ENCODE measurements at places on chromosomes 11 and 22. TPM values are rescaled to one million over a fixed set of nuclear protein-coding genes. Genes with fewer than 3 reads are reported as not detected.

OR8D2 gene
- total RNA-seq, result not detected

GRCh38 chr11:116822575-116822974 is 529 bp downstream of the APOA4 start:
- H3K4me3 ChIP-seq, result no peak overlapping the region
- H3K27ac ChIP-seq, result no peak overlapping the region
- DNase-seq, result no peak

- H3K27ac ChIP-seq, result no peak overlapping the region
- no peak for DNase-seq
- no peak overlapping the region for H3K4me3 ChIP-seq
- no peaks in the 10 kb centered on the region for H3K27me3 ChIP-seq
- no peaks in the 10 kb centered on the region for H3K36me3 ChIP-seq
Measured at GRCh38 chr11:113615098-113615497, 91.0 kb downstream of the TMPRSS5 start.

- DNase-seq, result peak; percentile 95
- H3K27ac ChIP-seq, result peak overlapping the region; percentile 89
- H3K4me1 ChIP-seq, result peaks cover 10% of the 10 kb centered on the region
- no peaks in the 10 kb centered on the region for H3K27me3 ChIP-seq
- no peaks in the 10 kb centered on the region for H3K36me3 ChIP-seq
- H3K4me3 ChIP-seq, result no peak overlapping the region
Measured at GRCh38 chr22:21837248-21837979, 30.0 kb downstream of the MAPK1 start.

DNA sequence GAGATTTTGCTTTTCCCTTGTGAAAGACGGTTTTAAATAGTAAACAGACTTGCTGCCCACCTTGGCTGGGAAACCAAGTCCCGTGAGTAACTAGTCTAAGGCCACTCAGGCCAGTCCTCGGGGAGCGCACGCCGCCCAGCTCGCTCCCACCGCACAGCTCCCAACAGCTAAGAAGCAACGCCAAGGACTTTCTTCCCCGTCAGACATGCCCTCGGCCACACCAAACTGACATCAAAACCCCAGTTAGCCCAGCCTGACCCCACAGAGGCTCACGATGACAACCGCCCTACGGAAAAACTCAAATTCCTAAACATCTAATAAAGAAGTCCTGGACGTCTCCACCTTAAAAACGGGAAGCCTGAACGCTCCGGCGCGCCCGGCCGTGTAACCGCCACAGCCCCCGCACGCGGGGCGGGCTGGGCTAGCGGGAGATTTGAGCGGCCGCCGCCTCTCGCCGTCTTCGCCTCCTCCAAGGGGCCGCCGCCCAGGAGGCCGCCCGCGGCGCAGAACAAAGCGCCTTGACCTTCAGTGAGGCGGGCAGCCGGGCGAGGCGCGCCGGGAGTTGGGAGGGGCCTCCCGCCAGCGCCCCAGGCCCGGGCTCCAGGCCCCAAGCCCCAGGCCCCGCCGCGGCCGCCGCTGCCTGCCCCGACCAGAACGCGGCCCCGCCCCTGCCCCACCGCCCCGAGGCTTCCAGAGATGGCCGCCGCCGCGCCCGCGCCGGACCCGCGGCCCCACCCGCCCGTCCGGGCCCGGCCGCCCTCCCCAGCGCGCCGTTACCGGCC is 486 bp downstream of the NAP1L4 start:
- peak overlapping the region; percentile 92 for H3K4me3 ChIP-seq
- peak overlapping the region; percentile 75 for H3K27ac ChIP-seq
- DNase-seq, result peak; percentile 34
- no peaks in the 10 kb centered on the region for H3K36me3 ChIP-seq
- H3K4me1 ChIP-seq, result no peaks in the 10 kb centered on the region

GRCh38 chr11:73173755-73174494 is 31.8 kb upstream of the FCHSD2 start:
- H3K27ac ChIP-seq, result no peak overlapping the region
- no peak overlapping the region for H3K4me3 ChIP-seq
- H3K27me3 ChIP-seq, result no peaks in the 10 kb centered on the region
- H3K36me3 ChIP-seq, result no peaks in the 10 kb centered on the region

GRCh38 chr11:117806846-117807245 is 9.8 kb upstream of the DSCAML1 start:
- H3K36me3 ChIP-seq, result no peaks in the 10 kb centered on the region
- no peak overlapping the region for H3K4me3 ChIP-seq
- peaks cover 4% of the 10 kb centered on the region for H3K27me3 ChIP-seq
- no peaks in the 10 kb centered on the region for H3K4me1 ChIP-seq

- H3K27me3 ChIP-seq, result no peaks in the 10 kb centered on the region
- H3K36me3 ChIP-seq, result no peaks in the 10 kb centered on the region
- H3K4me3 ChIP-seq, result no peak within 1 kb of the TSS
- H3K4me1 ChIP-seq, result no peaks in the 10 kb centered on the region
- H3K27ac ChIP-seq, result no peak within 1 kb of the TSS
- no peak for DNase-seq
Measured at GRCh38 chr11:120137611-120138521, at the start of gene TRIM29. Gene TRIM29 (minus strand): TSS chr11:120138113. CDS start chr11:120138031, 82 bp downstream.

- no peaks in the 10 kb centered on the region for H3K36me3 ChIP-seq
- H3K27ac ChIP-seq, result no peak overlapping the region
- no peaks in the 10 kb centered on the region for H3K4me1 ChIP-seq
- DNase-seq, result no peak
- no peaks in the 10 kb centered on the region for H3K27me3 ChIP-seq
Measured at GRCh38 chr22:47115921-47116320, 353.5 kb downstream of the TBC1D22A start.

CARNS1 gene
- under 0.01 TPM for total RNA-seq

GRCh38 chr11:65444314-65445051 is 21.9 kb downstream of the NEAT1 start:
- H3K27ac ChIP-seq, result peak overlapping the region; percentile 63
- no peak overlapping the region for H3K4me3 ChIP-seq
- no peak for DNase-seq
- H3K36me3 ChIP-seq, result peaks cover 34% of the 10 kb centered on the region
- H3K4me1 ChIP-seq, result peaks cover 14% of the 10 kb centered on the region
- H3K27me3 ChIP-seq, result no peaks in the 10 kb centered on the region

GRCh38 chr11:33375688-33376311 is 118.6 kb downstream of the HIPK3 start:
- peak within 1 kb of the TSS; percentile 32 for H3K4me3 ChIP-seq
- peak; percentile 46 for DNase-seq
- H3K36me3 ChIP-seq, result no peaks in the 10 kb centered on the region
- H3K4me1 ChIP-seq, result peaks cover 2% of the 10 kb centered on the region
- H3K27me3 ChIP-seq, result peaks cover 6% of the 10 kb centered on the region

GRCh38 chr11:18449251-18449650 is 6.4 kb upstream of the LDHAL6A start:
- H3K27me3 ChIP-seq, result no peaks in the 10 kb centered on the region
- no peak for DNase-seq
- H3K27ac ChIP-seq, result no peak overlapping the region
- H3K4me3 ChIP-seq, result no peak overlapping the region
- H3K4me1 ChIP-seq, result no peaks in the 10 kb centered on the region

DNA sequence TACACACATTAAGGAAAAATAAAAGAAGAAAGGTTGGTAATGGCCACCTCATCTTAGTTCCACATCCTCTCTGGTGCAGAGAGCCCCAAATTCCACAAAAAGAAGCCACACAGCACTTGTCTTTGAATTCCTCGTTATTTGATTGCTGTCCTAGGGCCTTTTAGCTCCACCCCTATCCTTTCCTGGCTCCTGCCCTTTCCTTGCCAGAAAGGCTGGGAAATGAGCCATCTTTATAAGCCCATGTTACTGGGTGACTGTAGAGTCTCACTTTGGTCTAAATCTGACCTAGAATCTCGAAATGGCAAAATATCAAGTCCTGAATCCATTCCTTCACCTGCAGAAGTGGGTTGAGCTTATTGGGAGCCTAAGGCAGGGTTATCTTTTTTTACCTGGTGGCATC is 4.3 kb upstream of the TMEM132A start:
- no peaks in the 10 kb centered on the region for H3K27me3 ChIP-seq
- peaks cover 15% of the 10 kb centered on the region for H3K36me3 ChIP-seq
- H3K4me3 ChIP-seq, result no peak overlapping the region
- H3K27ac ChIP-seq, result no peak overlapping the region
- peaks cover 14% of the 10 kb centered on the region for H3K4me1 ChIP-seq

DNA sequence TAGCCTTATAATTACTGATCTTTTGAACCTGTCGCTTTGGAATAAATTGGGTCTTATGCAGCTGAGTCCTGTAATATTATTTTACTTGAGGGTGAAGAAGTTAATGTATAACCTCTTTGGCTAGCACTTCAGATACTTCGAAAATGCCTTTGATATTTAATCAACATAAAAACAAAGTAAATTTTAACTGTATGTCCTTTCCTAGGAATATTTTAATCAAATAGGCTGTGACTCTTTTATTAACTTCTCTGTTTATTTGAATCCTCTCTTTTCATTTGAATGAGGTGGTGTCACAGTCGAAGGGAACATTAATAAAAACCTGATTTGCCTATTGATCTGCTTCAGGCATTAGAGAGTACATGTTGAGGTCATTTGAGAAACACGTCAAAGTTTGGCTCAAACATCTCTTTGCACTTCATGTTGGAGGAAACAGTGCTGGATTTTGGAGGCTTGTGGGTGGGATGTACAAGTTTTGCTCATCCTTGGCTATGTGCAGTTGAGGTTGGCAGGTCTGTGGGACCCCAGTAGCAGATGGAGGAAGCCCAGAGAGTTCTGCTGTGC is 143.6 kb downstream of the NCAM1 start:
- H3K4me3 ChIP-seq, result no peak overlapping the region
- no peak overlapping the region for H3K27ac ChIP-seq
- no peak for DNase-seq
- no peaks in the 10 kb centered on the region for H3K27me3 ChIP-seq
- H3K36me3 ChIP-seq, result no peaks in the 10 kb centered on the region

DNA sequence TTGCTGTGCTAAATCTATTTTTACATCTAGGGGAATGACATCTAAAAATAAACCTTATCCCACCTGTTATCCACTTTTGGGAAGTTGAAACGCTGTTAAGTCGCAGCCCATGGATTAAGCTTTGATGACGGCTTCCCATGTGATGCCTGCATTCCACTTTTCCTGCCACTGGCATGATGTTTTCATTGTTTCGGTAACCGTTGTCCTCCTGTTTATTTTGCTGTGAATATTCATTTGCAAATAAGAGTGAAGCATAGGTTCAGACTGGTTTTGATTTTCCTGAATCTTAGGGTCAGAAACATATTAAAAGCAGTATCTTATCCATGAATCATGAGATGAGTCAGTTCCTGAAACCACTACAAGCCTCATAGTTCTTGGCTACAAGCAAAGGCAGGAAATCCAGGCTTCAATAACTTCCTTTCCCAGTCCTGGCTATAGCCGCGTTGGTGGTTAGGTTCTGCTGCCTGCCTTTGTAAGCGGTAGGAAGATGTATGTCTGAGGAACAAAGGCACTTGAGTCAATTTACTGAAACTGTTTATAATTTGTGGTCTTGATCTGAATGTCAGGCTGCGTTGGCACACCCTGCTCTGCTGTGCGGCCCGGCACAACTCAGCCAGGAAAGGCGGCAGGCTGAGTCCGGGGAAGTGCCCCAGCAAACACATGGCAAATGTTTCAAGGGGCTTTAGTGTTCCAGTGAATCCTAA is 19.4 kb downstream of the TEAD1 start:
- H3K36me3 ChIP-seq, result no peaks in the 10 kb centered on the region
- peak; percentile 100 for DNase-seq
- H3K27ac ChIP-seq, result peak overlapping the region; percentile 96
- H3K4me3 ChIP-seq, result peak overlapping the region; percentile 42

DNA sequence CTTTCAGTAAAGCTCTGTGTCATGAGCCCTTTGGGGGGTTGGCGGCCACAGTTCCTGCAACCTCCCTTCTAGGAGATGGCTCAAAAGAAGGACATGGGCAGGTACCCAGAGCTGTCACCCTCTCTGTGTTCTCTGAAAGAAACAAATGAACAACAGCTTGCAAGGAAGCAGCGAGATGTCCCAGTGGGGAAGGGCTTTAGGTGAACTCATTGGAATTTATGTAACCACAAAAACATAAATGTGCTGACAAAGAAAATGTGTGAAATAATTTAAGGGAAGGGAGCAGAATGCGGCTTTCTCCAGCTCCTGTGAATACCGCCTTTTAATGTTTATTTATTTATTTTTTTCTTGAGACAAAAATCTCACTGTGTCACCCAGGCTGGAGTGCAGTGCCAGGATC is 3.3 kb downstream of the PARVG start:
- H3K27me3 ChIP-seq, result peaks cover 8% of the 10 kb centered on the region
- no peak overlapping the region for H3K4me3 ChIP-seq
- H3K4me1 ChIP-seq, result no peaks in the 10 kb centered on the region
- no peak overlapping the region for H3K27ac ChIP-seq

- DNase-seq, result no peak
- H3K27ac ChIP-seq, result no peak overlapping the region
- no peaks in the 10 kb centered on the region for H3K4me1 ChIP-seq
- H3K36me3 ChIP-seq, result no peaks in the 10 kb centered on the region
- no peaks in the 10 kb centered on the region for H3K27me3 ChIP-seq
- H3K4me3 ChIP-seq, result no peak overlapping the region
Measured at GRCh38 chr22:34390400-34390799, 470.1 kb upstream of the LARGE1 start.

API5 gene
- total RNA-seq, result 69.1 TPM

DNA sequence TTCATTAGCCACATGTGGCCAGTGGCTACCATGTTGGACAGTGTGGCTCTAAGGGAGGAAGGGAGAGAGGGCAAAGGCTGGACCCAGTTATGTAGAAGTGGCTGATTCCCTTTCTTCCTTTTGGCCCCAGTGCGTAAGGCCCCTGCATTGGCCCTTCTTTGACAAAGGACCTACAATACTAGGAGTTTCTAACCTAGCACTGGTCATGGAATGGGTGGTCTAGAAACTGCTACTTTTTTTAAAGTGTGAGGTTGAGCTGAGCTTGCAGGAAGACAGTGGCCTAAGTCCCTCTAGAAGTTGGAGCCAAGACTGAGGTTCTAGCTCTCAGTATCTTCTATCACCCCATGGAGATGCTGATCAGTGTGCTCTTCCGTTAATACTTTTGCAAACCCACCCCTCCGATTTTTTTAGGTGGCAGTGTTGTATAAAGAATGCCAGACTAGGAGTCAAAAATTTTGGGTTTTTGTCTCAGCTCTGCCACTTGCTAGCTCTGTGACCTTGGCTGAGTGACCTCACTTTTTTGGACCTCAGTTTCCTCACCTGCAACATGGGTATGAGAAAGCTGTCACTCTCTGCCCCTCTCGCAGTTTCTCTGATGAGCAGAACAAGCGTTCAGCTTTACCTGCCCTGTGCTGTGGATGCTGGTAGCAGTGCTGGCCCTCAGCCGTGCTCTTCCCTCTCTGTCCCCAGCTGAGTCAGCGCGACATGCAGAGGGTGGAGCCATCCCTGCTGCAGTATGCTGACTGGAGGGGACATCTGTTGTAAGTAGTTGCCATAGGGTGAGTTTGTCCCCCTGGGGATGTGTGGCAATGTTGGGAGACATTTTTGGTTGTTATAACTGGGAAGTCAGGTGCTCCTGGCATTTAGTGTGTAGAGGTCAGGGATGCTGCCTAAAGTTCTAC is 6.9 kb downstream of the ACCS start:
- no peak overlapping the region for H3K4me3 ChIP-seq
- H3K36me3 ChIP-seq, result peaks cover 1% of the 10 kb centered on the region
- H3K27ac ChIP-seq, result no peak overlapping the region
- H3K4me1 ChIP-seq, result no peaks in the 10 kb centered on the region

GRCh38 chr11:57546869-57547475 is 9.6 kb downstream of the SMTNL1 start:
- H3K4me1 ChIP-seq, result peaks cover 2% of the 10 kb centered on the region
- no peak overlapping the region for H3K27ac ChIP-seq
- H3K4me3 ChIP-seq, result no peak overlapping the region
- peaks cover 6% of the 10 kb centered on the region for H3K36me3 ChIP-seq
- DNase-seq, result peak; percentile 26
- peaks cover 9% of the 10 kb centered on the region for H3K27me3 ChIP-seq

Data from fibroblast of lung (primary cell).